ENCODE measurements at places on chromosomes 6 and 20. TPM values are rescaled to one million over a fixed set of nuclear protein-coding genes. Genes with fewer than 3 reads are reported as not detected.

DNA sequence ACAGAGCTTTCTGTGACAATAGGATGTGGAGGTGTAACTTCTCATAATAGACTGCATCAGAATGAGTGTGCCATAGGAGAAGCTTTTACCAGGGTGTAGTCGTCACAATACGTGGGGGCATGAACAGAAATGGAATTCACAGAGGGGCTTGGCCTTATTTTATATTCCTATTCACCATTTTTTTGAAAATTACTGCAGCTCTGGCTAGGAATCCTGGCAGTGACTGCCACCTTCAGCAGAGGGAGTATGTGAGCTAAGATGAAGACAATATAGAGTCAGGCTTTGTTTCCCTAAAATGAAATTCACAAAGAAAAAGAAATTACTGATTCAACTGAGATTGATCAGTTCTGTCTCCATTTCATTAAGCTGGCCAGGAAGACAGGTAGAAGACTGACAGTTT, 13.9 kb downstream of the TOMM6 start:
- no peak for DNase-seq

DNA sequence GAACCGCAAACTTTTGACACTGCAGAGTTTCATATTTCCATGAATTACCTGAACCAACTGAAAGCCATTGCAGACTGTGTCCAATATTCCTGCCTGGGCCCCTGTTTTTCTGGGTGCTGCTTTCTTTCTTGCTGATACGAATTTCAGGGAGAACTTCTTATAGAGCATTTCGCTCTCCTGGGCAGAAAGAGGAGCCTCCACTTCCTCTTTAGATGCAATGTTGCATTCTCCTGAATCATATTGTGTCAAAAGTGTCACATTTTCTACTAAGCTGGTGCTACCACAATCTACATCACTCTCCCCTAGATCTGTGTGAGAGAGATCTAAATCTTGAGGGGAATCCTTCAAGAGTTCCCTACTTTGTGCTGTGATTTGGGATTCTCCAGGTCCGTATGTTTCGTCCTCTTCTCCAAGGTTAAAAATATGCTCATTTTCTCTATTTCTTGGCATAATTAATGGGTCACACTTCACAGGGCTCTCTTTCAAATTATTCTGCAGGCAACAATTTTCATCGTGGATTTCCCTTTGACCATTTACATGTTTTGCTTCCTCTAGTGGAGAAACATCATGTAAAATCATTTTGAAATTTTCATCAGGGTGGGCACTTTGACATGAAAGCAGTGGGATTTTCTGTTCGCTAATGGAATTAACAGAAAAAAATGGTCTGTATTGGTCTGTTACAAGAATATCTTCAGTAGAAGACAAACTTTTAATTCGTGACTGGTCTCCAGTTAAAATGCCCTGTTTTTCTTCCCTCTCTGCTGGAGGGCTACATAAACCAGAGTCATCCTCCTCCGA, 102.3 kb downstream of the DST start:
- no peak for DNase-seq

DNA sequence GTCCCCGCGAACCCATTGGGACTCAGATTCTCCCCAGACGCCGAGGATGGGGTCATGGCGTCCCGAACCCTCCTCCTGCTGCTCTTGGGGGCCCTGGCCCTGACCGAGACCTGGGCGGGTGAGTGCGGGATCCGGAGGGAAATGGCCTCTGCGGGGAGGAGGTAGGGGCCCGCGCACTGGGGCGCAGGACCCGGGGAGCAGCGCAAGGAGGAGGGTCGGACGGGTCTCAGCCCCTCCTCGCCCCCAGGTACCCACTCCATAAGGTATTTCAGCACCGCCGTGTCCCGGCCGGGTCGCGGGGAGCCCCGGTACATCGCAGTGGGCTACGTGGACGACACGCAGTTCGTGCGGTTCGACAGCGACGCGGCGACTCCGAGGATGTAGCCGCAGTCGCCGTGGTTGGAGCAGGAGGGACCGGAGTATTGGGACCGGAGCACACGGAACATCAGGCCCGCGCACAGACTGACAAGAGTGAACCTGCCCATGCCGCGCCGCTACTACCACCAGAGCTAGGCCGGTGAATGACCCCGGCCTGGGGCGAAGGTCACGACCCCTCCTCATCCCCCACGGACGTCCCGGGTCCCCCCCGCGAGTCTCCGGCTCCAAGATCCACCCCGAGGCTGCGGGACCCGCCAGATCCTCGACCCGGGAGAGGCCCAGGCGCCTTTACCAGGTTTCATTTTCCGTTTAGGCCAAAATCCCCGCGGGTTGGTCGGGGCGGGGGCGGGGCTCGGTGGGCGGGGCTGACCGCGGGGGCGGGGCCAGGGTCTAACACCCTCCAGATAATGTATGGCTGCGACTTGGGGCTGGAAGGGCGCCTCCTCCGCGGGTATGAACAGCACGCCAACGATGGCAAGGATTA, 15.7 kb upstream of the HLA-A start:
- no peak for DNase-seq

LRRC1 gene
- total RNA-seq: 6.6 TPM

GRCh38 chr6:12081771-12082170, 69.7 kb downstream of the HIVEP1 start:
- DNase-seq: no peak

All from neural crest cell (in vitro differentiated cells).